Spinal cord (tissue), 10 donors: ENCODE measurements at places on chromosomes 2 and 18. TPM values are rescaled to one million over a fixed set of nuclear protein-coding genes. Genes with fewer than 3 reads are reported as not detected.

Gene PLCL1
- 12.1 TPM for total RNA-seq

Gene CBLN2
- total RNA-seq = 20.0 TPM

Gene ALPI
- not detected for total RNA-seq

Gene SPATA3
- total RNA-seq = not detected

Gene SLC23A3
- 0.69 TPM for total RNA-seq
